ACHN (cell line): ENCODE measurements at places on chromosomes 3 and 15.

DNA sequence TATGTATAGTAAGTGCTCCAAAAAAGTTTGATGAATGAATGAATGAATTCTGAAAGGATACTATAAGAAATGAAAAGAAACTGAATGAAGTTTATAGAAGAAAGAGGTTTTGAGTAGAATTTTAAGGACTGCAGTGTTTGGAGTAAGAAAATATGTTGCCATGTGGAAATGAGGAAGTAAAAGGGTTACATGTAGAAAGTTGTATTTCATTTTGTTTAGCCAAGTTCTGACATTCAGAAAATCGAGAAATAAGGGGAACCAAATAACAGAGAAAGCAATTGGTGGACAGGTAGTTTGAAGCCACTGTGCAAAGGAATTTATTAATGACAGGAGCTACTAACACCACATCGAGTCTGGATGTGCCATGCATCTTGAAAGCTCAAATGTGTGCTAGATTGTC is 200.7 kb downstream of the SATB1 start:
- no peak for DNase-seq

DNA sequence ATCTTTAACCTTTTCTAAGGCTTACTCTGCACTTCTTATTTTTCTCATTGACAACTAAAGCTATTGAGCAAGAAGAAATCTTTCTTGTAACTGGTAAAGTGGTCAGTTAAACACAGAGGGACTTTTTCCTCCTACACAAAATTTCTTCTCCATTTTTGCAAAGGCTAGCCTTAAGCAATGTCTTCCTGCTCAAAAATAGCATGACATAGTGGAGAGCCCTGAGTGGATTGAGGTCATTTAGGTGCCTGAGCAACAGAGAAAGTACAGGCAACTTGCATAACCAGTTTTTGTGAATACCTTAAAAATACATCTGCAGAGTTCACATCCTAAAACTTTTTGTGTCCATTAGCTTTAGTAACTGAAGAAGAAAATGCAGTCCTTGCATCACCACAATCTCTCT is 144.7 kb upstream of the TTC14 start:
- DNase-seq, result no peak

DNA sequence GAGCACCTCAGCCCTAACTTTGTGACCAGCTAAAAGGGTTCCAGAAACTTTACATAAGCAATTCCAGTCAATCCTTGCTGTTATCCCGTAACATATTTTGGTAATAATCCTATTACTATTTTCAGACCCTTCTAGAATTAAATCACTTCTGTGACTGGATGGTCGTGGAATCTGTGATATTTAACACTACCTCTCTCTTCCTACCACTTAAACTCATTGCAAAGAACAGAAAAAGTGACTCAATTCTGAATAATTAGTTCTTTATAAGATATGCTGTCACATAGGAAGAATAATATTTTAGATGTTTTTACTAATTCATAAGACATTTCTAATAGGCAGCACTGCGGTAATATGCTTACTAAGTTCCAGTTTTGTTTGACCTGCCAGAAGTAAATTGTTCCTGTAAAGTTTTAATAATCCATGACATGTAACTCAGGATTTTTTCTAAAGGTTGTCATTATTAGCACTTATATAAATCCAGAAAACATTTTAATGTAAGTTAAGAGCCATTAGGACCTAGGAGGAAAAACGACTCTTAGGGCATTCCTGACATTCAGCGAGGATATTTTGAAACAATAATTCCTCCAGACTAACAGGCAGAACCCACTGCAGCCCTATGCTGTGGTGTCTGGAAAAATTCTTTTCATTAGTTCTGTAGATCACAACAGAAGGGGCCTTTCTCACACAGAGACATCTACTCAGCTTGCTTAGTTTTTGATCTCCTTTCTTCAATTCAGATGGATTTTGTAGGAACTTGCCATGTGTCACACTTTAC is 113.3 kb upstream of the MBNL1 start:
- DNase-seq, result no peak

DNA sequence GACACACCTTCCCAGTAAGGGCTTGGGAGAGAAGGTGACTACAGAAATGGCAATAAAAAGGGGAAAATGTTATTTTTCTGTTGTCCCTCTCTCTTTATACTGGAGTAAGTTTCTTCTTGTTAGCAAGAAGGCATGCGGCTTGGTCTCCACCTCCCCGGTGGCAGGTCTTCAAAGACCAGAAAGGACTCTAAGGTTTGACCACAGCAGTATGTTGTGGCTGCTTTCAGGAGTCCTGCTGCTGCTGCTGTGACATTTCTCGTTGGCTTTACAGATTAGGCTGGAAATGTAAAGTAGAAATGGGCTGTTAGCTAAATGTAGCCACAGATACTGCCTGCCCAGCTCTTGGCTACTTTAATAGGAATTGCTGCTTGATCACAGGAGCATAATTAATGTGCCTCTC is 175.8 kb upstream of the ZBTB20 start:
- no peak for DNase-seq

DNA sequence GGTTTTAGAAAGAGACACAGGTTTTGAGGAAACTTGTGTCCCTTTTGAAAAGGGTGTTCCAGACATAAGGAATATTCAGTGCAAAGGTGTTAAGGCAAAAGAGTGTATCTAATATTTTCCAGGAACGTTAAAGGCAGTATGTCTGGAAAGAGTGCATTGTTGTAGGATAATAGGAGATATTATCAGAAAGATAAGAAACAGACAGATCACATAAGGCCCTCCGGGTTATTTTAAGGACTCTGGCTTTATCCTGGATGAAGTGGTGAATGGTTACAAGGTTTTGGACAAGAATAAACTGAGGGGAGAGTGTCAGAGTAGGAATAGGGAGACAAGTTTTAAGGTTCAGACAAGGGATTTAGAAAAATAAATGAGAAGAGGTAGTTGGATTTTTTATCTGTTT is 493.7 kb upstream of the GRM7 start:
- DNase-seq, result no peak
